ENCODE measurements at places on chromosomes 5 and 9.

- DNase-seq, result no peak
Measured at GRCh38 chr5:5475975-5476374, 53.5 kb downstream of the ICE1 start.

GRCh38 chr5:64292611-64293215 lies 127.1 kb downstream of the RNF180 start:
- peak; percentile 65 for DNase-seq

DNA sequence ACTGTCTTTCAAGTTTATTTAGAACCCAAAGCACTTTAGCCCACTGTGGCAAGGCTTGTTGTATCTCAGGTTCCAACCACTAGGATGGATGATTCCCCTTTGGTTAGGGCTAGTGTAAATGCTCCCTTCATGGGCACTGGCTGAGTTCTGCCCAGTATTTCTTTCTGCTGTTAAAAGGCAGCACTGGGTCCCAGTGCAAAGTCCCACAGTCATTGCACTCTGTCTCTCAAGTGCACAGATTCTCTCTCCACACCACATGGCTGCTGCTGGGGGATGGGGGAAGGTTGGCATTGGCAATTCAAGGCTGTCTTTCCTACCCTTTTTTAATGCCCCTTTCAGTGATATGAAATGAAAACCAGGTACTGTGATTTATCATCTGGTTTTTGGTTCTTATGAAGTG lies 7.2 kb upstream of the NPR3 start:
- no peak for DNase-seq

GRCh38 chr5:30994902-30995301 lies 198.6 kb upstream of the CDH6 start:
- no peak for DNase-seq

- peak; percentile 59 for DNase-seq
Measured at GRCh38 chr9:34513567-34514214, 9.1 kb downstream of the ENHO start.
